ENCODE measurements at places on chromosomes 11 and 22.

- DNase-seq = peak; percentile 8
These were observed 106.4 kb upstream of the SESN3 start for GRCh38 chr11:95337175-95337957.

DNA sequence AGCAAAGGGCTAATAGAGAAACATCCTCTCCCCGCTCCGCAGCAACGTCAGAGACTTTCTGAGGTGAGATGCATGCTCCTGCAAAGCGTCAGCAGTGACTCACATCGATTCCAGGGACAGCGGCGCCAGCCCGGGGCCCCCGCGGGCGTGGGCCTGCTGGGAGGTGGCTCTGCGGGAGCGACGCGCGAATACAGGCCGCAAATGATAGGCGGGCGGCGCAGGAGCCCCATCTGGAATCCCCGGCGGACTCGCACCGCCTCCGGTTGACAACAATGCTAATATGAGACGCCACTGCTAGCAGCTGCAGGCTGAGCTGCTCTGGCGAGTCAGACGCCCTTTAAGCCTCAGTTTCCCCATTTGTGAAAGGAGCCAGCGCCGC, 557 bp downstream of the RANGAP1 start:
- peak; percentile 43 for DNase-seq

- DNase-seq = no peak
These were observed 1030.9 kb downstream of the OPCML start for GRCh38 chr11:132501356-132501755.

DNA sequence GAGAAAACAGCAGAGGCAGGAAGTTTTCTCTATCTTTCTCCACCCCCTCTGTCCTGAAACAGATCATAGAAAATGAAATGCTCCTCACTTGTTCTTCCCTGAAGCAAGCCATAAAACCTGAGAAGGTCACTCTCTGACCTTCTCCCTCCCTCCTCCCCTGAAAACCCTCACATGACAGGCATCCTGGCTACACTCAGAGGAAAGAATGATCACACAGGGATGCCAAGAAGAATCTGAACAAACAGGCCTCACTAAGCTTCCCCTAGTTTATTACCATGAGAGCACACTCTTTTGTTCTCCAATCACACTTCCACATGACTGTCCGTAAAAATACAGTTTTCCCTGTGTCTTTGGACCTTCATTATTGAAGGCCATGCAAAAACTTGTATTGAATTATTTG, 300.1 kb downstream of the BUD13 start:
- no peak for DNase-seq

DNA sequence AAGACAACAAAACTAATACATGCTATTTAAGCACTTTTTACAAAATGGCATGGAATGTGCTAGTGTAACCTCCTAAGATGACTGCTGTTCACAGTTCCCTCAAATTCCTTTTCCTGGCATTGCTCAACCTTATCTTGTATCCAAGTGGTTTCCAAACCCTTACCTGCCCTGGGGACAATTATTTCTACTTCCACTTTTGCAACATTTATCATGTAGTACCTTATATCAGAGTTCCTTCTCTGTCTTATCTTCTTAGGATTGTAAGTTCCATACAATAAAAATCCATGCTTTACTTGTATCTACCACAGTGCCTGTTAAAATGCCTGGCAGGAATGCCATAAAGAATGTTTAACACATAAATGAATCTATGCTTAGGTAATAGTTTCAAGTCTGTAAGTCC, 109.2 kb upstream of the MTMR2 start:
- DNase-seq = no peak

DNA sequence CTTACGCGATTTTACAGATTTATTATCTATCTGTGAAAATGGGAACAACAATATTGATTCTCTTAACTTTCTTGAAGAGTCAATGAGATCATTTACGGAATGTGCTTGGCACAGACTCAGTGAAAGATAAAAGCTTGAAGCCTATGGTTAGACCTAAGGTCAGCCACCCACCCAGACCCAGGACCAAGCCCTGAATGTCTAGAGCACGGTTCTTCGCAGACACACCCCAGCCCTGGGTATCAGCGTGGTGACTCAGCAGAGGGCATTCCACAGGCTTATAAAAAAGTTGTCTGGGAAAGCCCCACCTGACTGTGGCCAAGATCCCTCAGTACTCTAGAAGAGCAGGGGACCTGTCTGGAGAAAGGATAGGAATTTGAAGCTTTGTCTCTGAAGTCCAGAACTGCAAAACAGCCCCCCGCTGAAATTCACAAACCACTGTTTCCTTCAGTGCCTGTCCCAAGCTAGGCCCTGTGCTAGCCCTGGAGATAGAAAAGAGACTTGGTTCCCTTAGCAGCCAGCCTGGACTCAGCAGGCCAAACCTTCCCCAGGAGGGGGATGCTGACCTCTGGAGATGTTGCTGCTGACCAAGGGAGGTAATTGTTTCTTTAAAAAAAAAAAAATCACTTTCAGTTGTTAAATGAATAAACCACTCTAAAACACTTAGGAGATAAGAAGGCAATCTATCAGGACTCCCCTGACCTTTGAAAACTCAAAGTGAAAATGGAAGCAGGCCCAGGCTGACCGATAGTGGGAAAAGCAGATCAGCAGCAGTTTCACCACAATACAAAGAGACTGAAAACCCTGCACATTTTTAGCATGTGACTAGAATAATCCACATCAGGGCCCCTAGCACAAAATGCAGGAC, 114.0 kb downstream of the ABTB2 start:
- no peak for DNase-seq

DNA sequence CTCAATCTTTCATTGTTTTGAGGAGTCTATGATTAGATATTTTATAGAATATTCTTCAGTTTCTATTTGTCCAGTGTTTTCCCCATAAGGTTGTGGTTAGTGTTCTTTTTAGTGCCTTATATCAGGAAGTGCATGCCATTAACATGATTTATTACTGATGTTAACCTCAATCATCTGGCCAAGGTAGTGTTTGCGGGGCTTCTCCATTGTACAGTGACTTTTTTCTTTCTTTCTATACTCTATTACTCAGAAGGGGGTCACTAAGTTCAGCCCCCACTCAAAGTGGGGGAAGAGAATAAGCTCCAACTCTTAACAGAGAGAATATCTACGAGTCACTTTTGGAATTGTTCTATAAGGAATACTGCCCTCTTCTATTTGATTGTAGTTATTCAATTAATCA, 415.8 kb downstream of the DYNC2H1 start:
- no peak for DNase-seq

GRCh38 chr11:123330471-123330870, 99.6 kb upstream of the GRAMD1B start:
- no peak for DNase-seq

- DNase-seq = peak; percentile 27
These were observed 55.5 kb downstream of the CSNK2A3 start for GRCh38 chr11:11297578-11297977.

GRCh38 chr11:111439901-111440300, 60.8 kb upstream of the POU2AF1 start:
- DNase-seq = no peak

- no peak for DNase-seq
These were observed 62.7 kb downstream of the TECTA start for GRCh38 chr11:121163658-121164308.

DNA sequence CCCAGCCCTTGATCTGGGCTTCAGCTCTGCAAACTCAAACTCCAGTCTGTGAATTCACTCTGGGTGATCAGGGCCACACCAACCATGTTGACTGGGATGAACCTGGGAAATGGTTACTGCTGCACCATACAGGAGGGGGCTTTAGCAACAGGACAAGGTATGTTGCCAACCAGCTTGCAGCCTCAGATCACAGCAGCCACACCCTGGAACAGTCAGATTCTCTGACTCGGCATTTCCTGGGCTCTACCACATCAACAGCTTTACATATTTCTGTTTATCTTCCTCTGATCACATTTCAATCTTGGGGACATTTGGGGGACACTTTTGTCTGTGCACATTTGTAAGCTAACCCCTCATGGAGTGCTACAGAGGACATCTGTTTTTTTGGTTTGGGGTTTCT, 267.0 kb upstream of the NCAM1 start:
- no peak for DNase-seq

- no peak for DNase-seq
These were observed 42.4 kb downstream of the IL10RA start for GRCh38 chr11:118028626-118029025.

DNA sequence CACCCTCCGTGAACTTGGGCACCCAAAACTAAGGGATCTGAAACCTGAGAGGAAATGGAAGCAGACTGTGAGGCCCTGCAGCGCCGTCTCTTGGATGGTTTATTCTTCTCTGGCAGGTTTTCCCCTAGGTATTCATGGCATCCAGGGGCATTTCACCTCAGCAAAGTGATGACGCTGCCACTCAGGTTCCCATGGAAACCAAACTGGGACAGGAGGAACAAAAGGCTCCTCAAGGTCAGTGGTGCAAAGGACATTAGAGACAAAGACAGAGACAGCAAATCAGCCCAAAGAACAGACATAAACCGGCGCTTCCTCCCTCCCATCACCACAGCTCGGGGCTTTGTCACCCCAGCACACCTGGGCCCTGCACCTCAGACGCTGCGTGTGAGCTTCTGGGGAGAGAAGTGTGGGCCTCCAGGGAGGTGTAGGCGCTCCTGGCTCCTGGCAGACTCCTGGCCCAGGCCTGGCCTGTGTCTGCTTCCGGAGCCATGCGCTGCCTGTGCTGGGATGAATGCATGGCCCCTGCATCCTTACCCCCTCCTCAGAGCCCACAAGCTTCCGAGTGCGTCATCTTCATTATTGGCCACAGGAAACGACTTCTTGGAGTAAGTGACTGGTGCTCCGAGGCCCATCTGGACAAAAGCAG, 5.9 kb downstream of the TP53AIP1 start:
- peak; percentile 55 for DNase-seq

DNA sequence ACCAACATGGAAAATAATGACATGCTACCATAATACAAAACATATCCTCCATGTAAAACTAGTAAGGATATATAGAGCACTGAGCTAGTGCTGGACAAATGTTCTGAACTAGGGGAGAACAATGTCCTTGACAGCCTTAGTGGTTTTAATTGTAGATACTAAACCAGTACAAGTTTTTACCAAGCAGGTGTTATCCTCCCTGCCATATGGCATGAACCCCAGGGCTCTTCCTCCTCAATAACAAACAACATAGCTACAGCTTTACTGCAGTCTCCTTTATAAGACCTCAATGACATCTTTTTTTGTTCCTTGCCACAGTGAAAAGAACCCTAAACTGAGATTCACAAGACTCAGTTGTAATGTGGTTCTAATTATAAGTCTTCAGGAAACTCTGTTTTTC, 70.2 kb upstream of the GDPD4 start:
- DNase-seq = no peak

DNA sequence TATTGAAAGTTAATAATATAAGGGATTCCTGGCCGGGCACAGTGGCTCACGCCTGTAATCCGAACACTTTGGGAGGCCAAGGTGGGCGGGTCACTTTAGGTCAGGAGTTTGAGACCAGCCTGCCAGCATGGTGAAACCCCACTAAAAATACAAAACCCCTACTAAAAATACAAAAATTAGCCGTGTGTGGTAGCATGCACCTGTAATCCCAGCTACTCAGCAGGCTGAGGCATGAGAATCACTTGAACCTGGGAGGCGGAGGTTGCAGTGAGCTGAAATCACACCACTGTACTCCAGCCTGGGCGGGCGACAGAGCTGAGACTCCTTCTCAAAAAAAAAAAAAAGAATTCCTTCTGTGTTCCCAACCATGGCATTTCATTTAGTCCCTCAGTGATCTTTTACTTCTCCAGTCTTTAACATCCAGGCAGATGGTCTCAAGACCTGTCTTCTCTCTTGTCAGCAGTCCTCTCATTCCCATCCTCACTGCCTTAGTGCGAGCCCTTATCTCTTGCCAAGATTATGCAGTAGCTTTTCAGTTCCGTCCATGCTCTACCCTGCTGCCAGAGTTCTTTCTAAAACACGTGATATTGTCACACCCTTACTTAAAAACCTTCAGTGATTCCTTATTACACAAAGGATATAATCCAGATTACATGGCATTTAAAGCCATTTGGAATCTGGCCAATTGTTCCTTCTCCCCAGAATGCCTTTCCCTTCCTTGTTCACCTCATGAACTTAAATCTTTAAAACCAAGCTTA, 17.9 kb downstream of the RTN3 start:
- DNase-seq = no peak

- peak; percentile 39 for DNase-seq
These were observed 396.7 kb downstream of the BUD13 start for GRCh38 chr11:116376054-116376453.

DNA sequence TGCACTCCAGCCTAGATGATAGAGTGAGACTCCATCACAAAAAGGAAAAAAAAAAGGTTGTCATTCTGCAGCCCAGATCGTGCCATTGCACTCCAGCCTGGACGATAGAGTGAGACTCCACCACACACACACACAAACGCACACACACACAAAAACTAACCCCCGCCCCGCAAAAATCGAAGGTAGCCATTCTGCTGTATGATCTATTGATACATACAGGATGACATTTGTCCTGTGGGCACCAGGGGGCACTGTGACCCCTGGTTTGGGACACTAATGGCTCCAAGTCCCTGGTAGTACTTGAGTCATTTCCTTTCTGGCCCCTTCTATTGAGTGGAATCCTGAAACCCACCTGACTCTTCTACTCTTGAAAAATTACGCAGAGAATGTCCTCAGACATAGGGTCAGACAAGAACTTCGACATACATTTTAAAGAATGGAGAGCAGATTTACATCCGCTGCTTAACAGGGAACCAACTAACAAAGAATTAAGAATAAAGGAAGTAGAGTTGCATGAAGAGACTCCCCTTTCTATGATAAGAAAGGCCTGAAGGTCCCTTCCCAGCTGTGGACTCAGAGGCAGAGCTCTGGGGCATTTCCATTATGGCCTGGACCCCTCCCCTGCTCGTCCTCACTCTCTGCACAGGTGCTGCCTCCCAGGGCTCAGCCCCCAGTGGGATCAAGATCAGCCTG, 35.0 kb upstream of the PRAME start:
- DNase-seq = peak; percentile 21

- DNase-seq = no peak
These were observed 98.1 kb downstream of the ATXN10 start for GRCh38 chr22:45769569-45770210.

GRCh38 chr11:1305501-1306056, 3.9 kb downstream of the TOLLIP start:
- DNase-seq = no peak

DNA sequence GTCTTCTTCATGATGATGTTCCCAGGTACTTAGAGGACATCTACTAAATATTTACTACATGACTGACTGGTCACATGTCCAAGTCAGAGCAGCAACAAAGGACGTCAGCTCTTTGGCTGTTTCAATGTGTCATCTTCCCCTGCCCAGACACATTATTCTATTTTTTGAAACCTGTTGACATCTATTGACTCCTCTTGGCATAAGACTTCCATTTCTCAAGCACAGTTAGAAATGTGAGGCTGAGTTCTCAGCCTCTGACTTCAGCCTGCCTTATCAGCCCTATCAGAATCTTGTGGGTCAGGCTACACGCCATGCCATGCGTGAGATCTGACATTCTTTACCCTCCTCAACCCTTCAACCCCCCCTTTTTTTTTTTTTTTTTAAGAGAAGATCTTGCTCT, 63.8 kb downstream of the SC5D start:
- DNase-seq = no peak
